ENCODE measurements at places on chromosomes 7 and 10.

DNA sequence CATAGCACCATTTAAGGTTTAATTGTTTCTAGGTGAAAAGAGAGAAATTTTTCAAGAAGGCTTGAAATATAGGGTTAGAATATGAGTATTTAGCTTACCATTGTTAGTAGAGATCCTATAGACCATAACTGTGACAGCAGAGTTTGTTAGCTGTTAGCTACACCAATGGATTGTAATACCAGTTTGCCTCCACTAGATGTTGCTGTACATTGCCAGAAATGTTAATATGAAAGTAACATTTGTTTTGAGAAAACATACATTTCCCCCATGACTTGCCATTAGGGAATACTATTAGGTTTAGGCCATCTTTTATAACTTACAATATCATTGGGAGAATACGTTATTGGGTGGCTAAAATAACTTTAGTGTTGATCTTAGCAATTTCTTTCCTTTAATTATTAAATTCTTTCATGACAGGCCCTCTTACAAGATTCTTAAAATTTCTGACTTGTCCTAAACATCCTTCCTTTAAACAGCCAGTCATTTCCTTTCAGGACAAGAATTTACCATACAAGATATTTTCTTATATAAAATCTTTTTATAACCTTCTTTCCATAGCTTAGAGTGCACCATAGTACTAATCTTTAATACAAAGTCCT is 39.5 kb downstream of the ZNF117 start:
- no peak for DNase-seq

DNA sequence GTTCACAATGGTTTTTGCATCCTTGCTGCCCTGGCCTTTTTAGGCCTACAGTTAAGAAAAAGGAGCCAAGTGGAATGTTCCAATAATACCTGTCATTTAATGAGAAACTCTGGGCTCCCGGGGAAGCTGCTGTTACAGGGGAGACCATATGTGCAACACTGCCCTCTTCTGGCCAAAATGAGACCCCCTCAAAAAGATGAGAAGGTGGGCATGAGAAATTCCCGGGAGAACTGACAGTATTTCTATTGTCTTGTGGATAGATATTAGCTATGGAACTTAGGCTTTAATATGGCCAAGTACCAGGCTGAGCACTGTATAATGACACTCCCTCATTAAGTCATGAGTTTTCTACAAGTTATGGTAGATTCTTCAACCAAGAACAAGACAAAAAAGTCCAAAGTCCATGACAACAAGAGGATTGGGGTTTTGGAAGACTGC is 99.4 kb downstream of the CCDC3 start:
- peak; percentile 69 for DNase-seq

DNA sequence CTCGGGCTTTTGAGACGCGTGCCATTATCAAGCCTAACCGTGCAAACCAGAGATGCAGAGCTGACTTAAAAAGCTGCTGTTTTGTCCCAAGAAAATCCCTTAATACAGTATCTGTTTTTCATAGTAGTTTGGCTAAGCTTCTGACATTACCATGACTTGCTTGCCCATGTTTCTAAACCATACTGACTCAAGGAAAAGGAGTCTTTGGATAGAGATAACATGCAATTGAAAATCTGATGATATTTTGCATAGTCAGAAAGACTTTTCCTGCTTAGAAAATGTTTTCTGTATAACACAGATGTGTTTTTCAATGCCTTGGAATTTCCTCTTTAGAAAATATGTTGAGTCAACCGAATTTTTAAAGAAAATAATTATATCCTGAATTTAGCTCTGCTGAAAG is 21.5 kb upstream of the AKR1E2 start:
- DNase-seq, result no peak

- no peak for DNase-seq
Measured at GRCh38 chr10:71638822-71639719, 80.5 kb downstream of the C10orf105 start.

- DNase-seq, result peak; percentile 40
Measured at GRCh38 chr10:86439544-86439943, 72.9 kb upstream of the GRID1 start.

GRCh38 chr7:30559611-30560010 is 35.1 kb upstream of the GARS1 start:
- DNase-seq, result no peak

GRCh38 chr7:5693529-5693928 is 87.9 kb downstream of the RNF216 start:
- DNase-seq, result no peak

GRCh38 chr7:14478834-14479510 is 423.6 kb downstream of the DGKB start:
- DNase-seq, result no peak

- no peak for DNase-seq
Measured at GRCh38 chr10:62054408-62054807, 152.9 kb downstream of the ARID5B start.

- no peak for DNase-seq
Measured at GRCh38 chr7:91294639-91295220, 30.5 kb downstream of the FZD1 start.

DNA sequence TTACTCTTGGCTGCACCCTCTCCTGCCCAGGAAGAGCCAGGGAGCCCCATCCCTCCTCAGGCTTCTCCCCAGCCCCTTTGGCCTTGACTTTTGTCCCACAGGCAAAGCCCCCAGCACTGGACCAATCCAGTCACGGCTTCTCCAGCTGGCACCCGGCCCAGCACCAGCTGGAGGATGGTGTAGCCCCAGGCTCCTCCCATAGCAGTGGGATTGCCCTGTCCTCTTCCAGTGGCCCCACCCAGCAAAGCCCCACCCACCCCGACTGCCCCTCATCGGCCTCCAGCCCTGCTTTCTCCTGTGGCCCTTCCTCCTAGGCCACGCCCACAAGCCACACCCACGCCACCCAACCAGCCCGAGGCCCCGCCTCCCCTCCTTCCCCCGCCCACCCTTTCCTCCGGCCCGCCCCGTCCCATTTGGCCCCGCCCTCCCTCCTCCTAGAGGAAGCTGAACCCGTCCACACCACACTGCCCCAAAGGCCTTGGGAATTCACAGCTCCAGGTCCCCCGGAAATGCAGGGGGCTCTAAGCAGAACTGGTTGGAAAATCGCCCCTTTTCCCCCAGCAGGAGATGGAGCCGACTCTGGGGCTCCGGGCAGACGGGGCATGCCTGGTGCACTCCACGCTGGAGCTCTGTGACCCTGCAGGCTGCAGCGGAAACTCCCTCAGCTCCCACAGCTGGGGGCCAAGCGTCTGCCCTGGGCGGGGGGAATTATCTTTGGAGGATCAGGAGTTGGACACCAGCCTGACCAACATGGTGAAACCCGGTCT is 25.2 kb downstream of the GET4 start:
- peak; percentile 74 for DNase-seq

DNA sequence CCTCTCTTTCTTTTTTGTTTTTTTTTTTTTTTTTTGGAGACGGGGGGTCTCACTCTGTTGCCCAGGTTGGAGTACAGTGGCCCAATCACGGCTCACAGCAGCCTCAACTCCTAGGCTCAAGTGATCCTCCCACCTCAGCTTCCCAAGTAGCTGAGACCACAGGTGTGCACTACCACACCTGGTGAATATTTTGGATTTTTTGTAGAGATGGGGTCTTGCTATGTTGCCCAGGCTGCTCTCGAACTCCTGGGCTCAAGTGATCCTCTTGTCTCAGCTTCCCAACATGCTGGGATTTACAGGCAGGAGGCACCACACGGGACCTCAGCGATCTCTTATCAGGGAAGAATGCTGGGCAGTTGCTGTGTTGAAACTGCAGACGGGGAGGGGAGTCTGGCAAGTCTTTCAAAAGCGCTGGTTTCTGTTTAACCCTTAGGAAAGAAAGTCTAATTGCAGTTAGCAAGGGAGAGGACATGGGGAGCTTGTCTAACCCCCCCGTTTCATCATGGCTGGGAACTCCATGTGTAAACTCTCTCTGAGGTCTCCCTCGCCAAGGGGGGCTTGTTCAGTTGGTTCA is 39.6 kb upstream of the LMTK2 start:
- DNase-seq, result no peak

GRCh38 chr10:75987616-75988015 is 556.2 kb downstream of the LRMDA start:
- no peak for DNase-seq

DNA sequence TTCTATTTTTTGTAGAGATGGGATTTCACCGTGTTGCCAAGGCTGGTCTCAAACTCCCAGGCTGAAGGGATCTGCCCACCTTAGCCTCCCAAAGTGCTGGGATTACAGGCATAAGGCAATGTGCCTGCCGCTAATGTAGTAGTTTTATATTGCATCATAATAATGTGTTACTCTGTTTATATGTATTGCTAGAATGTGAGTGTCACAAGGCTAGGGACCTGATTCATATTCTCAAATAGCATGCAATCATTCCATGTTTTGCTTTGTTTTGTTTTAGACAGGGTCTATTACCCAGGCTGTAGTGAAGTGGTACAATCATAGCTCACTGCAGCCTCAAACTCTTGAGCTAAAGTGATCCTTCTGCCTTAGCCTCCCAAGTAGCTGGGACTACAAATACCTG is 13.5 kb downstream of the CCL26 start:
- no peak for DNase-seq

DNA sequence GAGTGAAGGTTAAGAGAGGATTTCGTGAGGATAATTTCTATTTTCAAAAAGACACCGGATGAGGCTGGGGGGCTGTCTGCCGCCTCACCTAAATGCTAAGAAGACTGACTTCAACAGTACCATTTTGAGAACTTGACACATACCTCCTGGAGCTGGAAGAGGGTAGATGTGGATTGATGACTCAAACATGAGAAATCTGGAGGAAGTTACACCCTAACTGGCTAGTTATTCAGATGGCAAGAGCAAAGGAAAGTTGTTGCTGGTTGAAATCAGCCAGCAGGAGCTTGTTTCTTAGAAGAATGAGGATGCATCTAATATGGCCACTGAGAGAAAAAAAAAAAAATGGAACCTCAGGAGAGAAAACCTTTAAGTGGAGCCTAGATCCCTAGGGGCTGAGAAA is 76.2 kb upstream of the KIAA1217 start:
- DNase-seq, result no peak

DNA sequence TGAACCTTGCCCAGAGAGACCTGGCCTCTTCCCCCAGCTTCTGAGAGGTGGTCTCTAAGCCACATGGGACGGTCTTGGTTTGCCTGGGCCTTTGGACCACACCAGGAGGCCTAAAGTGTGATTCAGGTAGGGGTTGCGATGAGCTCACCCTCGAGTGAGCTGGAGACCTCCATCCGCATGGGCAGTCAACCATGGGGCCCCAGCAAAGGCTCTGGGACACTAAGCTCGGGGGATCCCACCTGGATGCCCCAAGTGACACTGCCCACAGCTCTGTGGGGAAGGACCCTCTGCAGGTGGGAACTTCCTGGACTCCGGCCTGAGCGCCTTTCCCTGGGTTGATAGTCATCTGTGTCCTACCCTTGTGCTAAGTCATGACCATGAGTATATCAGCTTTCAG is 57.1 kb upstream of the FAM20C start:
- DNase-seq, result no peak

DNA sequence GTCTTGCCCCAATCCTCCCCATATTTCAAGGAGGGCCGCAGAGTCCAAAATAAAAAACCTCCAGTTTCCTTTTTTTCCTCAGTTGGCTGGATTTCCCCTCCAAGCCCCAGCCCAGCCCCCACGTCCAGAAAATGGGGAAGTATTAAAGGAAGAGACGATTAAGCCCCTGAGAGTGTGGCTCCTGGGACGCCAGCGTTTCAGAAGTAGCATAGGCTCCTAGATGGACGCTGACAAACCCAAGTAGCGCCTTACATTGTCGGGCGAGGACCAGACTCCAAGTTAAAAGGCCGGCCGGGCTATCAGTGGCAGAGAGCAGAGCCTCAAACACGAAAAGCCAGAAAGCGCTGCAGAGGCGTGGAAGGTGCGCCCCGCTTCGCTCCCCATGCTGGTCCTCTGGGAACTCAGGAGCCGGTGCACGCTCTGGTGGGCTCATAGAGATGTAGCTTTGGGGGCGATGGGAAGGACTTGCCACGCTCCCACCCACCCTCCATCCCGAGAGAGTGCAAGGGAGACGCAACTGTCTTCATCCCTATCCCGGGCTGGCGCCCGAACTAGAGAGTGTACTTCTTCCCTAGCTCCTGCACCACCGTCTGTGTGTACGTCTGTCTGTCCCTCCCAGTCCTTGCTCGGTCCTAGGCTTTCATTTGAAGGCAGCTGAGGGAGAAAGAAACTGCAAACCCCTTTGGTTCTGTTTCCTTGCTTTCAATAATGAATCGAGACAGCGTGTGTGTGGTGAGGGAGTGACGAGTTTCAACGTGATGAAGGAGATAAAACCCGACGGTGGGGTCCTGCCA is 6.3 kb upstream of the EMX2 start:
- DNase-seq, result no peak

DNA sequence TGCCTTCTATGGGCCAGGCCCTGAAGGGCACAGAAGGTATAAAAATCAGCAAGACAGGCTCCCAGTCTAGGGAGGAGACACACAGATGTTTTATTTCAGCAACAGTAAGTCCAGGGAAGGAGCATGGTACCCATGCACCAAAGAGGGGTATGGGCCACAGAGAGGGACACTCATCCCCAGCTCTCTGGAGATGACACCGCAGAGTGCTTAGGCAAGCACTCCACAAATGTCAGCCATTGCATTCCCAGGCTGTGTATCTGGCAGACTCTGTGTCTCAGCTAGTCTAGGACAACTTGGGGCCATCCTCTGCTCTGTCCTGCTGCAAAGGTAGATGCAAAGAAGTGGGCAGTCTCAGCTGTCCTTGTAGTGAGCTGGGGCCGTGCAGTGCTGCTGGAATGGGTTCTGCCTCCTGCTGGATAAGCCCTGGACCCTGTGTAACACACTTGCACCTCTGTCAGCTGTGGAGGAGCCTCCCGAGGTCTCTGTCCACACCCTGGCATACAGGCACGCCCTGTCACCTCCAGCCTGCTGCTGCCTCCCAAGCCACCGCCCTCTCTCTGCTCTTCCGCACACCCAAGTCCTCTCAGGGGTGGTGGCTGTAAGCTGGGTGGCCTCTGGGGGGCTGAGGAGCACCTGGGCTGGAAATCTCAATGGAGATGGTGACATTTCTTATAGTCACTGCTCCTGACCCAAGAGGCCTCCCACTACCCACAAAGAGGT is 57.6 kb downstream of the VOPP1 start:
- DNase-seq, result no peak

DNA sequence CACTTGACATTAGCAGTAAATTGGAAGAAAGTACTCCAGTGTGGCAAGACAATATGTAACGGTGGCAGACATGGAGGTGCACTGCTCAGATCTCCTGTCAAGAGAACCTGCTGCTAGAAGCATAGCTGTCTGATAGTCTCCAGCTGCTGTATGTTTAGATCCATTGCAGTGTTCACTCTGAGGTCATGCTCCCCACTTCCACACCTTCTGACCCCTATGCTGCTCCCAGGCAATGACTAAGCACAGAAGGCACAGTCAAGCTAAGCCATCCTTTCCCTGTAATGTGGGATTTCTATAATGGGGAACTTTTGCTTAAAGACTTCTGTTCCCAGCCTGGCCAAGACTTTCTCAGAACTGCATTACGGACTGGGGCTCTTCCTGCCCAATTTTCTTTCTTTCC is 315.8 kb downstream of the HPSE2 start:
- DNase-seq, result no peak

DNA sequence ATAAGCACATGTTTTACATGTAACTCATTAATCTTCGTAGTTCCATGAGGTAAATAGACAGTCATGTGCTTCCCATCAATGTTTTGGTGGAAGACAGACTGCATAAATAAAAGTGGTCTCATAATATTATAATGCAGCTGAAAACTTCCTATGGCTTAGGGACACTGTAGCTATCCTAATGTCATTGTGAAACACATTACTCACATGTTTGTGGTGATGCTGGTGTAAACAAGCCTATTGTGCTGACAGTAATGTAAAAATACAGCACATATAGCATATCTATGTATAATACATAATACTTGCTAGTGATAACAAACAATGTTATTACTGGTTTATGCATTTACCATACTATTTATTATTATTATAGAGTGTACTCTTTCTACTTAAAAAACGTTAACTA is 37.2 kb upstream of the PLXDC2 start:
- DNase-seq, result no peak

All from head of caudate nucleus (tissue), 42 donors.